ENCODE measurements at places on chromosomes 5 and 9.

DNA sequence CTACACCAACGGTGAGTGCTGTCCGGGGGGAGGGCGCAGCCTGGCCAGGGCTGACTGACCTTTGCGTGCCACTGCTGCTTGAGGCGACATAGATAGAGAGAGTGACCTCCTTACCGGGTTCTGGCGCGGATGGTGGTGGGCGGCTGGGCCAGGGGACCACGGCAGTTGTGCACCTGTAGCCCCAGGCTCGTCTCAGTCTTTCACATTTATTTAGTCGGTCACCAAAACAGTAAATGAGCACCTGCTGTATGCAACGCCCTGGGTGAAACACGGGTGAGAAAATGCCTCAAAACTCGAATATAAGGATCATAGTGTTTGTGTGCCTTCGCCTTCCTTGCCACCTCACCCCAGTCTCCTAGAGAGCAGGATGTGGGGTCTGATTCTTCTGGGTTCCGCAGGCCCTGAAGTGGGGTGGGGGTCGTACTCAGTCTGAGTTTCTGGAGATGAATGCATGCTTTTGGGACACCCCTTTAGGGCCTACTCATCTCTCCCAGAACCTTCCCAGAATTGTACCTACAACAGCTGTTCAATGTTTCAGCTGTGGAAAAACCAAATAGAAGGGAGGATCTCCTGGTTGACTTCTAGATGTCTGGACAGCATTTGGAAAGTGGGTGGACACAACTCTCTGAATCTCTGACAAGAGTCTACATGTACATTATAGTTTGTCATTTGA lies 714 bp downstream of the SEC24A start:
- no peak for DNase-seq

GRCh38 chr9:13513286-13513685 lies 233.8 kb upstream of the MPDZ start:
- peak; percentile 35 for DNase-seq

- DNase-seq: no peak
These were observed 9.7 kb downstream of the LIFR start for GRCh38 chr5:38546691-38547146.

DNA sequence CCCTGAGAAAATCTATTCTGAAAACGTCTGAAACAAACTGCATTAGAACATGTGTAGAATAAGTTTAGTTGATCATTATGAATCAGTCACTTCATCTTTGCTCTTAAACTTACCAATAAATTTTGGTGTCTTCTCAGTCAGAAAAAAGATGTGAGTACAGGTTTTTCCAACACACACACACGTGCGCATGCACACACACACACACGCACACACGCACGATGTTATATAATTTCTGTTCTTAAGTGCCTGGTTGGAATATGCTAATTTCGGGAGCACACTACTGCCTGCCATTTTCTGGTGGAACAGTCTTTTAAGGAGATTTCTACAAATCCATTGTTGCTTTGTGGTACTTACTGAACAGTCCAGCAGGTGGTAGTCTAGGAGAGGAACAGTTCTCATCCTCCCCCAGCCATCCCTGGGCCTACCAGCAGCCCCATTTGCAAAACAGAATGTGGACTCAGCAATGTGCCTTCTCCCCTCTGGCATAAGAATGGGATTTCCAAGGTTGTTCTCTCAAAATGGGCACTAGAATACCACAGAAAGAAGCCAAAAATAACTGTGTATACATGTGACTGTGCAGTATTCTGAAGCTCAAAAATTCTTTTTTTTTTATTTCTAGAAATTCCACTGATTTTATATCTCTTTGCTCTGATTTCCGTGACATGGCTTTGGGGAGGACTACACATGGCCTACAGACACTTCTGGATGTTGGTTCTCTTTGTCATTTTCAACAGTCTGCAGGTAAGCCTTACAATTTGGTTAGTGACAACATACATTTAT lies 281.3 kb downstream of the ARRDC3 start:
- peak; percentile 80 for DNase-seq

GRCh38 chr9:14373336-14373666 lies 59.4 kb upstream of the NFIB start:
- peak; percentile 68 for DNase-seq

GRCh38 chr9:136754059-136754572 lies 3.9 kb downstream of the LCN8 start:
- no peak for DNase-seq

- peak; percentile 6 for DNase-seq
These were observed 69.8 kb downstream of the COL15A1 start for GRCh38 chr9:99013550-99013949.

- DNase-seq: peak; percentile 94
These were observed 12.0 kb downstream of the CTNNAL1 start for GRCh38 chr9:109001275-109001676.

Data from fibroblast of skin of right biceps (primary cell).